ENCODE measurements at places on chromosomes 11 and 22. TPM values are rescaled to one million over a fixed set of nuclear protein-coding genes. Genes with fewer than 3 reads are reported as not detected.
A peak's percentile ranks its signal among the peaks of the same experiment; 100 is the strongest.

- DNase-seq: no peak
Measured at GRCh38 chr11:118827118-118827517, 36.2 kb upstream of the DDX6 start.

- peak; percentile 98 for DNase-seq
Measured at GRCh38 chr22:46538814-46539160, 1.4 kb upstream of the CELSR1 start.

GRCh38 chr22:49918911-49919881 is 762 bp downstream of the CRELD2 start:
- peak; percentile 91 for DNase-seq

DNA sequence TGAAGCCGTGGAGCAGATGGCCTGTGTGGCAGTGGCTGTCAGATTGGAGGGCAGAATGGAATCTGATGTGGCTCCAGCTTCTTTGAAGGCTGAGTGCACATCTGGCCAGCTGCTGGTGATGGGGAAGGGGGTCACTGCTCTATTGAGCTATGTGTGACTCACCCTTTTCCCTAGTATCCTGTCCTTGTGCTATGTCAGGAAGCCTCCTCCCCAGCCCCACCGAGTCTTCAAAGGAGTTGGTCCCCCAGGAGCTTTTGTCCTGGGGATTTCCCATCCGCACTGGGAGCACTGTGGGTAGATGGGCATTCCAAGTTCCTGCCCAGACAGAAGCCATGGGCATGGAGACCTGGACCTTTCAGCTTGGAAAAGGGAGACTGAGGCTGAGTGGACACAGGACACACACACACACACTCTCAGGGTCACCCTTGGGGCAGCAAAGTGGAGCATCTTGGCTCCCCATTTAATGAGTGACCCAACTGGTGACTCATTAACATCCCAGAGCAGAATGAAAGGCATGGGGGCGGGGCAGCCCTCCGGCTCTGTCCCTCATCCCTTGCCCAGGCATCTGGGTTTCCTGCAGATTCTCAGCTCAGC is 3.3 kb downstream of the SERPINH1 start:
- peak; percentile 96 for DNase-seq

DNA sequence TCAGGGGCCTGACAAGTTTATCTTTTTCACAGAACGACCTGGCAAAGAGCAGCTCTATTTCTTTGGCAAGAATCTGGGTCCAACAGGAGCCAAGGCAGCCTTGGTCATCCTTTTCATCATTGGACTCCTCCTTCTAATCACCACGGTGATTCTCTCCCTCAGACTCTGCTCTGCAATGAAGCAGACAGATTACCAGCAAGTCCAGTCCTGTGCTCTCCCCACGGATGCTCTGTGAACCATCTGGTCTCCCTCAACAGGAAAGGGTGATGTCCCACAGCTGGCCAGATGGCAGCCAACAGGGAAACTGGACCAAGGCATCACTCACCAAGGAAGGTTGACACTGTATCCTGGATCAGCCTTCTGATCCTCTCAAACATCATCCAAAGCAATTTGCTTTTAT is 17.0 kb upstream of the PANX1 start:
- DNase-seq: no peak

DNA sequence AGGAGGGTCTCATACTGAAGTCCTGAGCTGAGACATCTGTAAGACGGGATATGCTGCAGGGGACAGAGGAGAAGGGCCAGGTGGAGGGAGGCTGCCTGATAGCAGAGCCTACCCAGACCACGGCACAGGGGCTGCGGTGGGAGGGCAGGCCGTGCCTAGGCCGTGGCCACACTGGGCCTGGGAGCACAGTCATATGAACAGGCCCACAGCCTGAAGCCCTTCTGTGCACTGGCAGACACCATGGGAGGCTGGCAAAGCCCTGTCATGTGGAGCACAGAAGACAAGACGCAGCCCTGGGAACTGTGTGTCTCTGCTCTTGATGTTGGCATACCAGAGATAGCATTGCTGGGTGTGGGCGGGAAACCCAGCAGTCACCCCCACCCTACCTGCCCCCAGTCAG is 3.3 kb downstream of the SPATA19 start:
- peak; percentile 23 for DNase-seq

GRCh38 chr11:94329501-94329900 is 25.1 kb downstream of the IZUMO1R start:
- no peak for DNase-seq

GRCh38 chr22:48376936-48377712 is 1450.5 kb downstream of the BRD1 start:
- DNase-seq: peak; percentile 39

DNA sequence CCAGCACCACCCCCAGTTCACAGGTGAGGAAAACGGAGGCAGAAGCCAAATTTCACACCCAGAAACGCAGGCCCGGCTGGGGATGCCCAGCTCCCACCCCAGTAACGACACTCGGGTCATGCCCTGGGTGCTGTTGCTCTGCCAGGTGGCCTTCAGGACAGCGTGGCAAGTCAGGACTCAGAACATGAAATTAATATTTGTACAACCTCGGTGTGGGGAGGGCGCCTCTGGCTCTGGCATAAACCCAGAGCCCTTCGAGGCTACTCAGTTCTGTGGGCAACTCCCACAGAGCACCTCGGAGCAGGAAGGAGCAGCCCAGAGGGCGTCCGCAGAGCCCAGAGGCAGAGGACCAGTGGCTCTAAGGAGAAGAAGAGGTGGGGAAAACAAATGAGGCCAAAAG is 71.6 kb downstream of the CELSR1 start:
- peak; percentile 66 for DNase-seq

DNA sequence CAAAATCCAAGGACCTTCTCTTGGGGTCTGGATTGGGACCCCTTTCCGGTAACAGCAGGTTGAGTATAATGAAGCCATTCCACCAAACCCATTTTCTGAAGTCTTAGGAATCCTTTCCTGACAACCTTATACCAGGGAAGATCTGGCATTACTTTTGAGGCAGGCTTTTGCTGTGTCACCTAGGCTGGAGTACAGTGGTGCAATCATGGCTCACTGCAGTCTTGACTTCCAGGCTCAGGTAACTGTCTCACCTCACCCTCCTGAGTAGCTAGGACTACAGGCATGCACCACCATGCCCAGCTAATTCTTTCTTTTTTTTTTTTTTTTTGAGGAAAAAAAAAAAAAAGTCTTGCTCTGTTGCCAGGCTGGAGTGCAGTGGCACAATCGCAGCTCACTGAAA is 55.8 kb upstream of the TREH start:
- no peak for DNase-seq

DNA sequence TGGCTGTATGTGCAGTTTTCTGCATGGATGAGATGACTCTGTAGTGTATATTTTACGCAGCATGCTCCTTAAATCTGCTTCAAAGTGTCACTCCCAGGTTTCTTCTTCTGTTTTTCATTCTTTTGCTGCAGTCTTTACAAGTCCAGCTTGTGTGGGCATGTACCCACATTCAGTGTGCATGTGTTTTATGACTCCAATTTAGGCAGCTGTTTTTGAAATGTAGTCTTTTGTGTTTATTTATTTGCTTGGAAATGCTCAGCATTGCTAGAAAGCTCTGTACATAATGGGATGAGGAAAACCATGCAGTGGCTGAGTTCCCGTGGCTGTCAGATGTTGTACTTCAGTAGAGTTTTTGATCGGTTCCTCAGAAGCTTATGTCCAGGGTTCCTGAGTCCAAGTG is 138.5 kb downstream of the ARHGAP42 start:
- DNase-seq: no peak

DNA sequence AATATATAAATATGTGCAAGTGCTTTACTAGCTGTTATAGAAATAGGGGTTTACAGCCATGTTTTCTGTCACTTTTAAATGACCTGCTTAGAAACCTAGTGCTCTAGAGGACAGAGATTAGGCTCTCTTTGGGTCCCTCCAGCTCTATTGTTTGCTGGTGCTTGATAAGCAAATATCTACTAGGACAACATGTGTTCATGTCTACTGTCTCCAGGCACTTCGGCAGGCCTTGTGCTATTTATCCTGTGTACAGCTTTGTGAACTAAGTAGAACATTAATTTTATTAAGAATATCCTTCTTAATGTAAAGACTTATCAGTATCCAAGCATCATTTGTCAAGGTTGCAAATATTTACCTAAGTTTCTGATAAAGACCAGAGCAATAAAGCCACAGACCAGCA is 11.9 kb upstream of the RASSF10 start:
- DNase-seq: no peak

DNA sequence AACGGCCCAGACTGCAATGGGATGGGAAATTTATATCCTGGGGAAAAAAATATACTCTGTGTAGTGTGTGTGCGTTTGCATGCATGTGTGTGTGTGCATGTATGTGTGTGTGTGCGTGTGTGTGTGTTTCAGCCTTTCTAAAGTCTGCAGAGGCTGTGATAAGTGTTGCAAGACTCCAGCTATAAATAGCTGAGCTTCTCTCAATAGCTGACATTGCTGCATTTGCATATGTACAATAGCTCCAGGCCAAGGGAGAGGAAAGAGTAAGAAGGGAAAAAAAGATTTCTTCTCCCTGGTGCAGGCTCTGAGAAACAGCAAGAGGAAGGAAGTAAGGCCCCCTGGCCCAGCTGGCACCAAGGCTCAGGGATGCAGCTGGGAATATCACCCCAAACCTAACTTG is 483.0 kb downstream of the MN1 start:
- DNase-seq: peak; percentile 87

DNA sequence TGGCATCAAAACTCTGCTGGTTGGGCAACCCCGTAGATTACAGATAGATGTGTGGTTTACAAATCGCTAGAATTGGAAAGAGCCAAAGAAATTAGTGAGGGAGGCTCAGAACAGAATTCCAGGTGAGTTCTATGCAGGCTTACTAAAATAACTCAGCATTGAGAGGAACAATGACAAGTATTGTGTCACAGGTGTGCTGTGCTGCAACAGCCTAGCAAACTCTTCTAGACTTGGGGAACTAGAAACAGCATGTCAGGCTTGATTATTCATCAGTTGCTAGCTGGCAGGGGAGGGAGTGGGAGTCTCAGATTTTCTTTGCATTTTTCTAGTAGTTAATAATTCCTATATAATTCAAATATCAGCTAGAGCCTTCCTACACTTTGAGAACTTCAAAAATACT is 26.3 kb upstream of the RASD2 start:
- DNase-seq: no peak

- DNase-seq: no peak
Measured at GRCh38 chr22:38201371-38201710, 453 bp upstream of the MAFF start.

GRCh38 chr11:48101044-48101733 is 115.4 kb upstream of the OR4B1 start:
- no peak for DNase-seq

DNA sequence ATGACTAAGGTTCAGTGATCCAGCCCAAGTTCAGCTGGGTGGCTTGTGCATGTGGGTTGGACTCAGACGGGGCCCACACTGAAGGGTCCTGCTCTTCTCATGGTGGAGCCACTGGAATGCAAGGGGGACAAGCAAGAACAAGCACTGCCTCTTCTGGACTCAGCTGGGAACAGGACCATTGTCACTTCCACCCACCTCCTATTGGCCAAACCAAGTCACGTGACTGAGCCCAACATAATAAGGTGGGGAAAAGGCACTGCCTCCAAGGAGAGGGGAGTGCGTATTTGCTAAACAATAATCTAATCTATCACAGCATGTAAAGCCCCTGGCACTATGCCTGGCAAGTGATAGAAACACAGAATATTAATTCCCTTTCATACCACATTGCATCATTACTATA is 87.1 kb downstream of the CHST1 start:
- no peak for DNase-seq

GRCh38 chr11:74412321-74412720 is 14.1 kb upstream of the PGM2L1 start:
- peak; percentile 35 for DNase-seq

DNA sequence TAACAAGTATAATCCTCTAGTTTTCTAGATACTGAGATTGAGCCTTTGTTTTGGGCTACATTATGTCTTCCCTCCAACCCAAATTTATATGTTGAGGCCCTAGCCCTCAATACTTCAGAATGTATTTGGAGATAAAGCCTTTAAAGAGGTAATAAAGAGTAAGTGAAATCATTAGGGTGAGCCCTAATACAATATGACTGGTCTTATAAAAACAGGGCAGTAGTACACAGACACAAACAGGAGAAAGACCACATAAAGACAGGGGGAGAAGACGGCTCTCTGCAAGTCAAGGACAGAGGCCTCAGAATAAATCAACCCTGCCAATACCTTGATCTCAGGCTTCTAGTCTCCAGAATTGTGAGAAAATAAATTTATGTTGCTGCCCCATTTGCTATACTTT is 6.3 kb downstream of the OR10V1 start:
- no peak for DNase-seq

DNA sequence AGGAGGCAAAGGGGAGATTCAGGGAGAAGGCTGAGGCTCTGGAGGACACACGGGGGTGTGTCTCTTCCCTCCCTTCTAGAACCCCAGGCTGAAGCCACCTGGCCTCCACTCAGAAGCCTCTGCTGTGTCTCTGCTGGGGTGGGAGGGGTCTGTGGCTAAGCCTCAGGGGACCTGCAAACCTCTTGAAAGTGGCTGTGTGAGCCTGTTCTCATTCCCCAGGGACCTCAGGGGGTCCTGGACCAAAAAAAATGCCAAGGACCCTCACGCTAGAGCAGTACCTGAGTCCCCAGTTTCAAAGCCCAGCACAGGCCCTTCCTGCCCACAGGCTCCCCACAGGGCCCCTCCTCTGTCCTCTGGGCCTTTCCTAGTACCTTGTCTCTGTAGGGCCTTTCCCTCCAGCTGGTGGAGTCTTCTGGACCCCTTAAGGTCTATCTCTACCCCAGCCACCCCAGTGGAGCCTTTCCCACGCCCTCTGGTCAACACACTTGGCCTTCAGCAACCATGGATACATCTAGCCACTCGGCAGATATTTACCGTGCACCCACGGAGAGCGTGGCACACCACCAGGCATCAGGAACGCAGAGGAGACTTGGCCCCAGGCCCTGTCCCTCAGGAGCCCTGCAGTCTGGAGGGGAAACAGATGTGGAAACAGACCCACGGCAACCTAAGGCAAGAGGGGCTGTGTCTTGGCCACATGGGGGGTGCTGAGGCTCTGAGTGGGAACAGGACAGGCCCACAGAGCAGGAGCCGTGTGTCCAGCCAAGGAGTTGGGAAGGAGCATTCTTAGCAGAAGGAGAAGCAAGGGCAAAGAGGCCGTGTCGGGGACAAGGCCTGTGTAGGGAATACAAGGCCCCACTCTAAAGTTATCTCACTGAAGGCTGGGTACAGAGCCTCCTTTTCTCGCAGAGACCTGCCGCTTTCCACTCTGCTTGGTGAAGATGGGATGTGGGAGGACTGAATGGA is 18.5 kb downstream of the PLA2G6 start:
- DNase-seq: no peak

GRCh38 chr22:21697880-21698279 is 32.1 kb downstream of the PPIL2 start:
- DNase-seq: peak; percentile 98

The CELF1 gene
- total RNA-seq: 148 TPM

The SLC6A5 gene
- not detected for total RNA-seq

The MS4A2 gene
- not detected for total RNA-seq

The SYT8 gene
- total RNA-seq: 0.59 TPM

The CHRM1 gene
- not detected for total RNA-seq

The GAL3ST3 gene
- not detected for total RNA-seq

The ACR gene
- not detected for total RNA-seq

The IRAG1 gene
- 2.7 TPM for total RNA-seq

The TNNT3 gene
- not detected for total RNA-seq

The CARNS1 gene
- under 0.01 TPM for total RNA-seq

The RGL4 gene
- not detected for total RNA-seq

The PATE4 gene
- not detected for total RNA-seq

Measured in osteoblast (primary cell).